ENCODE measurements at places on chromosomes 2 and 18.
A peak's percentile ranks its signal among the peaks of the same experiment; 100 is the strongest.

DNA sequence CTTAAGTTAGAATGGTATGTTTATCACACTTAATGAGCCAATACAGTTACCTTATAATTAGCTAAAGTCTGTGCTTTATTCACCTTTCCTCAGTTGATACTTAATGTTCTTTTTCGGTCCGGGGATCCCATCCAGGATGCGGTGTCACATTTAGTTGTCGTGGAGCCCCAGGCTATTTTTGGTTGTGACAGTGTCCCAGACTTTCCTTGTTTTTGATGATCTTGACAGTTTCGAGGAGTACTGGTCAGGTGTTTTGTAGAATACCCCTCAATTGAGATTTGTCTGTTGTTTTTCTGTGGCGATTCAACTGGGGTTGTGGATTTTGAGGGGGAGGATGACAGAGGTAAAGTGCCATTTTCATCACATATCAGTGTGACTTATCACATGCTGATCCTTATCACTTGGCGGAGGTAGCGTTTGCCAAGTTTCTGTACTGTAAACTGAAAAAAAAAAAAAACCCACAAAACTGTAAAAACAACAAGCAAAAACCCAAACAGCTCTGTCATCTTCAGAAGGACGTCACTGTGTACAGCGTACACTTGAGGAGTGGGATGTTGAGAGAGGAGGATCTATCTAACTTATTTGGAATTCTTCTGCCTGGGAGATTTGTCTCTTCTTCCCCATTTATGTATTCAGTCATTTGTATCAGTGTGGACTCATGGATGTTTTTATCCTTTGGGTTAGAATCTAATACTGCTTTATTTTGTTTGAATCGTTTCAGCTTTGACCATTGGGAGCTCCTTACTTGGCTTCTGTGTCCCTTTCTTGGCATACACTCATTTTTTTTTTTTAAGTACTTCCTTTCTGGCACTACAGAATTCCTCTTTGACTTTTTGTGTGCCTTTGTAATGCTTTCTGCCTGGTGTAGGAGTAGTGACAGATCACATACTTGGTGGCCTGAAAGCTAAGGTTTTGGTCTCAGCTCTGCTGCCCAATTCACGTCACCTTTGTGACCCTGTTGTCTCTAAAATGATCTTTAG, 68.1 kb downstream of the FMNL2 start:
- DNase-seq: peak; percentile 51

DNA sequence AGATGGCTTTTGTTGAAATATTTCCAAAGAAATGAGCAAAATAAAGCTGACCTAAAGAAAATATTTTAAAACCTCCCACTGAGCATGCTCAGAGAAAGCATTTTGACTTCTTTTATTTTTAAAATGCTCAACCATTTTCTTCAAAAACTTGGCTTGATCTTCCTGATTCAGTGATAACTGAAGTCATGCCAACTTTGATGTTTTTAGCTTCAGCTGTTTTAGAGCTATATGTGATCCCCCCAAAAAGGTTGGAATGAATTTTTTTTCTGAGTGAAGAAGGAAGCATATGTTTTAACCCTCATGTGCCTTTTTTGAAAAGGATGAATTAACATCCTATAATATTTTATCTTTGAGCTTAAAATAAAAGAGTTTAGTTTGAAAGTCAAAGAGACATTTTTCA, 612.0 kb downstream of the ARHGAP15 start:
- no peak for DNase-seq

DNA sequence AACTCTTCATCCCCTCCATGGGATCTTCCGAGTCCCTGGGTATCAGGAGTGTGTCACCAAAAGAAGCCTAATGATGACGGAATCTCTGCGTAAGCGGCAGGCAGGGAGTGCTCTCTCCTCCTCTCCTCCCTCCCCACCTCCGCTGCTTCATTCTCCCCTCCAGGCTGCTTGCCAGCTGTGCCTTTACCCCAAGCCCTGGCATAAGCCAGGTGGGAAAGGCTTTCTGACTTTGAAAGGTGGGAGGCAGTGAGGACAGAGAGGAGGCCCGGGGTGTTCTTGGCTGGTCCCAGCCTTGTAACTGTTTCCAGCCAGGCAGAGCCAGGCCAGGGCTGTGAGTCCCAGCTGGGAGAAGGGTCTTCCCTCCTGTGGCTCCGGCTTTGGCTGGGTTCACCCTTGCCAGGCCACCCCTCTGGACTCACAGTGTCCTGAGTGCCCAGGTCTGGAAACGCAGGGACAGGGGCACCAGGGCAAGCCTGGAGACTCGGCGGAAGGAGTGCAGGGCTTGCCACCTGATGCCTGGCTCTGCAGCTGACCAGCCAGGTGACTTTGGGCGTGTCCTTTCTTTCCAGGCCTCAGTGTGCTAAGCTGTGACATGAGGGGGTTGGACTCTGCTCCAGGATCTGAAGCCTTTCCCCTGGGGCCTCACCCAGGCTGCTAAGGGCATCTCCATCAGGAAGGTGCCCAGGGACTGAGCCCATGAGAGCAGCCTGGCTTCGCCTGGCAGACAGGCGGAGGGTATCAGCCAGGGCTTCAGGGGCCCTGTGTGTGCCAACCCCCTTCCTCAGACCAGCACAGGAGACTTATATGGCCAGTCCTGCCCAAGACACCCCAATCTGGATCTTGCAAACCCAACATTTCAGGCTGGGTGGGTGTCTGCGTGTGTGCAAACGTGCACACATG, 32.7 kb upstream of the HPCAL1 start:
- no peak for DNase-seq

DNA sequence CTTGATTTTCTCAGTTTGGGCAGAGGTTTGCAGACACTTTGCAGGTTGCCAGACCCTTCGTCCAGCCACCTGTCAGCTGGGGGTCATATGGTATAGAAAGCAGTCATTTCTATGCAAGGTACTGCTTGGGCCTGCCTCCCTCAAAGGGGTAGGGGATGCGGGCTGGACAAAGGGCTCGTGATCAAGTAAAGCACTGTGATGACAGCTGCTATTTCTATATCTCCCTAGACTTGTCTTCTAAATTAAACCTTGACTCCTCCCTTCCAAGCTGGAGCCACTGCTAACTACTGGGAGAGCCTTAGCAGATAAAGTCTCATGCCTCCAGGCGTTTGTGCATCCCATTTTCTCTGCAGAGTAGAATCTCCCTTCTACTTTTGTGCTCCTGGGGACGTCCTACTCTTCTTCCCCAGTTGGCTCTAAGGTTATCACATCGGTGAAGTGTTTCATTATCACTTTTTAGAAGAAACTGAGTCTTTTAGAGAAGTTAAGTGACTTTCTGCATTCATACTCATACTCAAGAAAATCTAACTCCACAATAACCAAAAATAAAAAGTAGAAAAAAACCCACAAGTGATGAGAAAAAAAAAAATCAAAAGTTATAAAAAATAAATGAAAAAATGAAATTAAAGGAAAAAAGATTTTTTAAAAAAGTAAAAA, 710 bp upstream of the XRCC5 start:
- no peak for DNase-seq

DNA sequence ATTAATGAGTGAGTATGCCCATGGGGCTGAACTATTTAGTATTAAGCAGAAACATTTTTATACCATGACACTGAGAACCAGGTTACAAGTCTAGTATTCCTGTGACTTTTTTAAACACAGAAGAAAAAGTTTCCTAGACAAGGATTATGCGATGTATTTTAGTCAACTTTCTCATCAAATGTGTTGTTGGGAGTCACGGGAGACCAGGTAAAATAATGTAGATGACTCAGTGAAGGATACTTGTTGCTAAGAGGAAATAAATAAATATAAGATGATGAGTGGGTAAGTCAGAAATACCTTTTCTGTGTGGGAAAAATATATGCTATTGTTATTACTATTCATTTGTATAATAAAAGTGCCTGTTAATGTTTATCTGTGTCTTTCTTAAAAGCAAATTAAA, 23.4 kb downstream of the MBD5 start:
- no peak for DNase-seq

DNA sequence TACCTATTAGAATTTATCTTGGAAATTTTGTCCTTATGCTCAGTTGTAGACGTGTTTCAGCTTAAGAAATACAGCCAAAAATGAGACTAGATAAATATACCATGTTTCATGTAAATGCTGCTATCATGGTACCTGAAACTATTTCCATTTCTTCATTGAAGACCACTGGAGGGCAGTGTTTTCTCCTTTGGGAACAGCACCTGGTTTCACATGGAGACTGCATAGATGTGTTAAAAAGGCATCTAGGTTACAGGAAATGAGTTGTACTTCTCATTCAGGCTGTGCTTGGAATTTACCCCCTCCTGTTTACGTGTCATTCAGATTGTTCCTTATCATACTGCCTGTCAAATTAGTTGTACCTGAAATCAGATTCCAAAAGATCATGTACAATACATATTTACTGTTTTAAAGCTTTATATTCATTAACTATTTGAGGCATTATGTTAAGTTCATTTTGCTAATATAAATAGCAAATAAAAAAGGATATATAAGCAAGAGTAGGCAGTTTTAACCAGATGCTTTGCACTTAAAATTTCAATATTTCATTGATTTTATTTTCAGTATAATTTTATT, 57.3 kb upstream of the PSMD14 start:
- peak; percentile 47 for DNase-seq

- DNase-seq: no peak
These were observed 566.9 kb downstream of the PLCL1 start for GRCh38 chr2:198371329-198371728.

- DNase-seq: no peak
These were observed 186.8 kb upstream of the CTAGE1 start for GRCh38 chr18:22604390-22604985.

DNA sequence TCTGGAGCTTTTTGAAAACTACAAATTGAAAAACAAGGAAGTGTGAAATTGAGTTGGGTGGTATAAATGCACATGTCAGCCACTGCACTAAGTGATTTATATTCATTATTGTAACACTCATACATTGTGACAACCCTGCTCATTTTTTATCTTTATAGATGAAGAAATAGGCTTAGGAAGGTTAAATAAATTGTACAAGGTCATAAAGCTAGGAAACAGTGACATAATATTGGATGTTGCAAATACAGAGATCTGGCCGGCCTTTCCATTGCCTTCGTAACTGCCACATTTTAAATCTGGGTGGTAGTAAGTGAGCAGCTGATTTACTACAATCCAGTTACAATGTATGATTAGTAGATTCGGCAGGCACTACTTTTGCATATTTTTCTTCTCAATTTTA, 76.6 kb upstream of the LPIN2 start:
- DNase-seq: no peak

- no peak for DNase-seq
These were observed 821 bp upstream of the EPHA4 start for GRCh38 chr2:221572821-221573429.

Data from NCI-H2029 treated with DMSO at 0.1 percent for 48 hours (cell line).